Suppressor macrophage treated with lipopolysaccharide for 4 hours (primary cell): ENCODE measurements at places on chromosomes 16 and 17.

GRCh38 chr16:55475919-55476318 is 3.1 kb upstream of the MMP2 start:
- no peak for DNase-seq

GRCh38 chr16:4347010-4347409 is 4.1 kb downstream of the PAM16 start:
- DNase-seq = peak; percentile 47

GRCh38 chr17:42097691-42098631 is at the start of gene ZNF385C:
Gene ZNF385C (minus strand): TSS chr17:42098473. CDS start chr17:42063056, 35,417 bp downstream.
- no peak for DNase-seq

- DNase-seq = no peak
Measured at GRCh38 chr17:75402026-75402425, 3.5 kb downstream of the GRB2 start.

DNA sequence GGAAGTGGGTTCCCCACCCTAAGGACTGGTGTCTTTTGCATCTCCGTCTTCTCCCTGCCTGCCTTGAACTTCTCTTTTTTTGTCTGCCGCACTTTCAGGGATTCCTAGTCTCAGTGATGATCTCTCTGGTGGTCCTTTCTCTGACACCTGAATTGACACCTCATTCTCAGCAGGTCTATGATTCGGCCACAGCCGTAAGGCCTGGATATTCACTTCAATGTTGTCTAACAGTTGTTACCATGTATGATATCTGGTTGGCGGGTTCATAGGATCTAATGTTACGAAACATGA is 25.1 kb upstream of the SLC47A1 start:
- no peak for DNase-seq

GRCh38 chr16:66923866-66924265 is 1.5 kb downstream of the RRAD start:
- no peak for DNase-seq

DNA sequence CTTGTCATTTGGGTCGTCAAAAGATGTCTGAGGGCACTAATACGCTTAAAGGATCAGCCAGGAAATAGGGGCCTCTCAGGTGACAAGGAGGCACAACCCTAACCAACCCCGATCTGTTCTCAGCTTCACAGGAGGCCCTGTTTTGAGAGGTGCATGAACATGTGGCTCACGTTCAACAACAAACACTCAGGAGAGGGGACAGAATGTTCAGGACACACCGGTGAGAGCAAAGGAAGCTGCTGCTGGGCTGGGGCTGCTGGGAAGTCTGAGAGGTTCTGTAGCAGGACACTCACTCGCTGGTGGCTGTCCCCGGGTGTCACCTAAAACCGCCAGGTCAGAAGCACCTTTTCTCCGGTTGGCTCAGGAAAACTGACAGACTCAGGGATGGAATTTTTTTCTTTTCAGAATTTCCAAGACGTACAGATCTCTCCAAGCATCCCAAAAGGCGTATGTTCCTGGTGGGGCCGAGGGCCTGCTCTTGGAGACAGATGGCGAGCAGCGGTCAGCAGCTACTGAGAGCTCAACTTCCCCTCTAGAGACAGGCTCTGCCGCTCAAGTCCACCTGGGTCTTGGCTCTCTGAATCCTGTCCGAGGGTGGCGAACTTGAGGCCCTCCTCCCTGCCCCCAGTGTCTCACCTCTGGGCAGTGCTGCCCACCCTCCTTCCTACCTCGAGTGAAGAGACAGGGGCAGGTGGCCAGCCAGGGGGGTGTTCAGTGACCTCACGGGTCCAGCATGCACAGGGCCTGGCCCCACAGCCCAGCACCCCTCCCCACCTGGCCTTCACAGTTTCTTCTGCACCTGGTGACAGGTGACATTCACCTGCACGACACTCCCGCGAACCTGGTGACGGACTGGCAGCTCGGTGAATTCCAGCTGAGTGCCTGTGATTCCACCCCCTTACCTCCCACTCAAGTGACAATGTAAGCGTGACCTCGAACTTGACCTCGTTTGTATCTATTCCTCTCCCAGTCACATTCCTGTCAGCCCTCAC is 22.9 kb downstream of the CLUH start:
- no peak for DNase-seq

GRCh38 chr16:26688105-26688504 is 378.6 kb upstream of the C16orf82 start:
- no peak for DNase-seq

DNA sequence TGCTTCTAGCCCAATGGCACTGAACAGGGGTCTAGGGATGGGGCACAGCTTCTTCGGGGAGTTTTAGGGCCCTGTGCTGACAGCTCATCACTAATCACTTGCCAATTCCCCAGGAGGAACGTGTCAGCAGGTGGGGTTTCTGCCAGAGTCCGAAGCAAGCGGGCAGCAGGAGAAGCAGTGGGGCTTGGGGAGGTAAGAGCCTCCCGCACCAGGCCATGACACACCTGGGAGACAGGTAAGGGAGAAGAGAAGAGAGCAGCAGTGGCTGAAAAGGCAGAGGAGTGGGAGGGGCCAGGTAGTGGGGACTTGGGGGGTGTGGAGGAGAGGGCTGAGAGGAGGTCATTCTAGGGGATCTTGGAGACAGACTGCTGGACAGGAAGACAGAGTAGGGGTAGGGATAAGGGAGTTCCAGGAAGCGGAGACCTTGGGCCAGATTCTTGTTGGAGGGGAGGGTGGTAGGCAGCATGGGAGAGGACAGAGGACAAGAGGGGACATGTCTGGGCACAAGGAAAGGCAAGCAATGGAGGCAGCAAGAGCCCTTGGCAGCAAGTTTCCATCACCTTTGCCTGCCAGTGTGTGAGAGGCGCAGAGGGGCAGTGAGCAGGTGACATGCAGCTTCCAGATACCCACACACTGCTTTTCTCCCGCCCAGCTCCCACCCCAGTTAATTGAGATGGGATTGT is 4.9 kb downstream of the PHOSPHO1 start:
- DNase-seq = no peak

GRCh38 chr17:68293490-68294195 is 2.3 kb downstream of the ARSG start:
- DNase-seq = no peak

DNA sequence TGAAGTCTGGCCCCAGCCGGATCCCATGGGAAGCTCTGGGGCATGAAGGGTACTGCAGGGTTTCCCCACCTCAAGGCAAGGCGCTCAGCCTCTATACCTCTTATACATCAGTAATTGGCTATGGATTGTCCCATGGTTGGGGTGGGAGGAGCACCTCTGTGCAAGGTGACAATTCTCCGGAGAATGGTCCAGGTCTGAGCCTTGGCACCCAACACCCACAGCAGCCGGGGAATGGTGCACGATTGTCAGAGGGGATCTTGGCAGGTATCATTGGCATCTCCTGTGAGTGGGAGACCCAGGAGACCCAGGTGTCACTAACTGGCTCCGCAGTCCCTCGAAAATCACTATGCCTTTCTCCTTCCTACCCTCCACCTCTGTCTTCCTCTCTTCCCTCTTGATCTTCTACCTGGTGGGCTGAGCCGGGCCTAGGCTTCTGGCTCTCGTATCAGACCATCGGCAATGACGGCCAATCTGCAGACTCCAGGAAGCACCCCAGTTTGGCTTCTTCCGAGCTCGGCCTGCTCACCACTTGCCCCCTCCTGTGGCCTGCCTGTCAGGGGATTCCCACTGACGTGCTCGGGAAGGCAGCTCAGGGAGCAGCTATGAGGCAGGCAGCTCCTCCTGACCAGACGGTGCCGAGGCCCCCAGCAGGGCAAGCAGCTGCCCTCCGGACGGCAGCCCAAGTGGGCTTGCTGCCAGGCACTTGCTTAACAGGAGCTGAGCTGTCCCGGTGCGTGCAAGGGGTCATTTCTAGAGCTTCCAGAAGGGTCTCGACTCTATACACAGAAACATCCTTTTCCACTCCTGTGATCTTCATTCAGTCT is 10.0 kb upstream of the CALB2 start:
- DNase-seq = no peak

DNA sequence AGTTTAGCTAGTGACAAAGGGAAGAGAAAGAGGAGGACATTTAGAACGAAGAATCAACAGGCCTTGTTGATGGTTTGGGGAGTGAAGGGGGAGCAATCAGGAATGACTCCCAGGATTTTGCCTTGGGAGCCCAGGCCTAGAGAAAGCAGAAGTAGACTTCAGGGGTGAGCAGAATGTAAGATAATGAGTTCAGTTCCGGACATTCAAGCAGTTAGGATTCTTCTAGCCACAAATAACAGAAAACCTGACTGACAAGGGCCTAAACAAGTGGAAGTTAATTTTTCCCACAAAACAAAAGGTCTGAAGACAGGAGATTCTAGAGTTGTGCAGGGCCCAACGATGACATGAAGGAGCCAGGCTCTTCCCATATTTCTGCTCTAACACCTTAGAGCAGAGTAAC is 45.9 kb downstream of the SKAP1 start:
- no peak for DNase-seq

DNA sequence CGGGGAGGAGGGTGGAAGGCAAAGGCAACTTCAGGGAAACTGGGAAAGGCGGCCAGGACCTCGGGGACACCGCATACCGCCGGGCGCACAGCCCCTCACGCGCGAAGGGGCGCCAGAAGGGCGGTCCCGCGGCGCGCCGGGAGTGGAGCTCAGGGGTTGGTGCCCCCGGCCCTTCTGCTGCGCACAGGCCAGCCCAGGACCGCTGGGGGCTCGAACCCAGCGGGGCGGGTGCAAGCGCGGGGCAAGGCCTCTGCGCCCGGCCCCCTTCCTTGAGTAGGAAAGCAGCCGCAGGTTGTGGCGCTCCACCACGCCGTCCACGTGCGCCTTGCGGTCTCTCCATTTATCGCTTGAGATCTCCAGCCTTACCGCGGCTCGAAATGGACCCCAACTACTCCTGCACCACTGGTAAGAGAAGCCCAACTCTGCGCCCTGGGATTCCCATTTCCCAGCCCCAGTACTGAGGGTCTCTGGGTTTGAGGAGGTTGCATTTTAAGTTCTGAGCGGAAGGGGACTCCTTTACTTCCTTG is 3.0 kb upstream of the MT1A start:
- no peak for DNase-seq

- DNase-seq = peak; percentile 51
Measured at GRCh38 chr16:3431779-3432219, 11.5 kb downstream of the ZNF597 start.

DNA sequence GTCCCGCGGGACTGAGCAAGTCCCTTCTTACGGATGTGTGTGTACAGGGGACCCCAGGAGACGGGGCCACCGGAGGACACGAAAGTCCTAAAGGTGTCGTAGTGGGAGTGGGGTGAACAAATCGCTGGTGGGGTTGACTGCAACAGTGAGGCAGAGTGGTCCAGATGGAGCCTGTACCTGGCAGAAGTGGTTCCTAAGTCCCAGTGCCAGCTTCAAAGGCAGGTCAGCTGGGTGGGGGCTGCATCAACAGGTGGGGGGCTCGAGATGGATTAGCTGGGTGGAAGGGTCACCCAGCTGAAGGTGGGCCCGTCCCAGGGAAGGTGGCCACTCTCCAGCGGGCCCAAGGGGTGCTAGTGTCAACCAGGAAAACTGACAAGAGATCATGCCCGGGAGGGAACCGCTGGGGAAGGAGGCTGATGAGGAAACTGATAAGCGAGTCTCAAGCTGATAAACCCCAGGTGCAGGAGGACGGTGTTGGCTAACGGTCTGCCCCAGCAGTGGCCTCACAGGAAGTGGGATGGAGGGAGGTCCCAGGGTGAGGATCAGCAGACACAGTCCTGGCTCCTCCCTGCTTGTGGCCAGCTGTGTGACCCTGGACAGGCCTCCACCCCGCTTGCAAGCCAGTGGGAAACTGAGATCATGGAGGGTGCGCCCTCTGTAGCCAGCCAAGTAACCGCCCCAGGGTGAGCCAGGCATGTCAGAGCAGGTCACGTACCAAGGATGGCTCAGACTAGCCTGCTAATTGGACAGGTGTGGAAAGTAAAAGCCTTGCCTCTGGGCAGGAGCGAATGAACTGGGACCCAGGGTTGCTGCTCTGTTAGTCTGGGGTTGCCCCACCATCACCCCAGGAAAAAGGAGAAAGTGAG is 1.0 kb downstream of the ORAI3 start:
- DNase-seq = peak; percentile 87
